ENCODE measurements at places on chromosomes 1 and 21. TPM values are rescaled to one million over a fixed set of nuclear protein-coding genes. Genes with fewer than 3 reads are reported as not detected.

DNA sequence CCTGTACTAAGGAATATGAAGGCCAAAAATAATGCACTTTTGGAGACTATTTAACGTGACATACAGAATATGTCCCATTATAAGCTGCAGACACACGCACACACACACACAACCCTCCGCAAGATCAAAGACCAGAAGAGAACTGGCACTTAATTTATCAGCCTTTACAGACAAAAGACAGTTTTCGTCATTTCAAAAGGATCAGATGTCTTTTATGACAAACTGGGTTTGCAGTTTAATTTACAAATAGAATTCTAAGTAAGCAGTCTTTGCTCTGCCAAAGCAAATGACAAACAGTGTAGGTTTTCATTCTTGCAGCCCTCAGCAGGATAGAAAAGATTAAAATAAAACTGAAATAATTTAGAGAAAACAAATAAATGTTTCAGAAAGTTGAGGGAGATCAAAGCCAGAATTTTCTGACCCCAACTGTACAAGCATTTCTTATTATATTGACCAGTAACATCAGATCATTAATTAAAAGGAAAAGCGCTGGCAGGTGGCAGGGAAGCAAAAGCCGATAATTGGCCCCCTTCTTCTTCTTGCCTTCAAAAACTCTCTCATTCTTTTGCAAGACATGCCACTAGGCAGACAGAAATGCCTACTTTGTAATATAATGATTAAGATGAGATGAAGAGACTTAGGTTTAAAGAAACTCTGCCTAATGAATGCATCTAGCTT, 169.0 kb downstream of the DENND1B start:
- DNase-seq, result no peak
- H3K4me3 ChIP-seq, result no peak overlapping the region
- H3K27ac ChIP-seq, result no peak overlapping the region
- no peaks in the 10 kb centered on the region for H3K27me3 ChIP-seq
- no peaks in the 10 kb centered on the region for H3K4me1 ChIP-seq

- no peaks in the 10 kb centered on the region for H3K36me3 ChIP-seq
- no peak overlapping the region for H3K27ac ChIP-seq
- no peak overlapping the region for H3K4me3 ChIP-seq
- peaks cover 58% of the 10 kb centered on the region for H3K27me3 ChIP-seq
- no peaks in the 10 kb centered on the region for H3K4me1 ChIP-seq
Measured at GRCh38 chr1:159248311-159248710, 43.6 kb downstream of the ACKR1 start.

DNA sequence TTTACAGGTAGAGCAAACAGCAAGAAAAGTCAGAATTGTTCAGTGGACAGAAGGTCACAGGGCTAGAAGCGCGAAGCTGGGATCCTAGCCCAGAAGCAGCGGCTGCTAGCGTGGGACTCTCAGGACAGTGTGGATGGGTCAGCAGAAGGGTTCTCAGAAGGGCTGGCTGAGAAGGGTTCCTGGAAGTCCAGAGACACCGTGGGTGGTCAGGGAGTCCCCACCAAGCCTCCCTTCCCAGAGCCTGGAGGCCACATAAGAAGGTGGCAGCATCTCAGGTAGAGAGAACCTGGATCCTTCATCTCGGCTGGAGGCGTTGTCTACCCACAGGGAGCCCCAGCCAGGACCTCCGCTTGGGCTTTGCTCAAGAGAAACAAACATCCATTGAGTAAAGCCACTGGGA, 696.3 kb downstream of the PTPRU start:
- no peaks in the 10 kb centered on the region for H3K4me1 ChIP-seq
- no peak for DNase-seq
- H3K36me3 ChIP-seq, result no peaks in the 10 kb centered on the region
- H3K4me3 ChIP-seq, result no peak overlapping the region
- H3K27me3 ChIP-seq, result peaks cover 9% of the 10 kb centered on the region

GRCh38 chr1:19006000-19006399, 49.5 kb upstream of the IFFO2 start:
- peaks cover 5% of the 10 kb centered on the region for H3K36me3 ChIP-seq
- DNase-seq, result no peak
- H3K27ac ChIP-seq, result no peak overlapping the region
- H3K27me3 ChIP-seq, result peaks cover 5% of the 10 kb centered on the region

DNA sequence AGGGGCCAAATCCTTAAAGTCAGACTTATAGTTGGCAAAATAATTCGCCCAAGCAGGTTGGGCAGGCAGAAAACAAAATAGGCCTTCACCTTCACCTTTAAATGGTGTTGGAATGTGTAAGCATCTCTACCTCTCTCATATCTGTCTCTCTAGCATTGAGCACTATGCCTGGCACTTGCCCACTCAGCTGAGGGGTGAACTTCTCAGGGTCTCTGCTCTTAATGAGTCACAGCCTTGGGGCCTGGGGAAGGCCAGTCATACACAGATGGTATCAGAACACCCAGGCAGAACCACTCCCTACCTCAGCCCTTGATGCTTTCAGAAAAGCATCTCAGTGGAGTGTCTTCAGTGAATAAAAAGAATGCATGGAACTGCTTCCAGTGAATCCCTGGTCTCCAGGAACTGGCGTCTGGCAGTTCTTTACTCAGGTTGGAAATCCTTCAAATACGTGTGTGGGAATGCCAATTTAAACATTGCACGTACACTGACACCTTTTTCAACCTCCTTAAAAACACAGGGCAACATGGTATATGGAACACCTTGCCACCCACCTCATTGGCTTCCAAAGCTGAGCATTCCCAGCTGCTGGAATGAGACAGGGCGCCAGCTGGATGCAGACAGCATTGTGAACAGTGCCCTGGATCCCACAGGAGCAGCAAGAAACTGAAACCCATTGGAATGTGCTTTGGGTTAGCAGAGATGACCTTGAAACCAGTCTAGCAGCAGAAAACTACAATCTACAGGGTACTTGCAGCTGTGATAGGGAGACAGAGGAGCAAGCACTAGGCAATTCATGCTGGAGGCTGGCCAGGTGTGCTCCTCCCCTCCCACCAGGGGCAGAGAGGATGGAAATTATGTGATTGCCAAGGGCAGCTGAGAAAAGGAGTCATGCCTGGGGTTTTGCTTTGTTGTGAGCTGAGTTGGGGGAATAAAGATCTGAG, 30.0 kb downstream of the ZNF697 start:
- H3K36me3 ChIP-seq, result no peaks in the 10 kb centered on the region
- H3K27ac ChIP-seq, result no peak overlapping the region

DNA sequence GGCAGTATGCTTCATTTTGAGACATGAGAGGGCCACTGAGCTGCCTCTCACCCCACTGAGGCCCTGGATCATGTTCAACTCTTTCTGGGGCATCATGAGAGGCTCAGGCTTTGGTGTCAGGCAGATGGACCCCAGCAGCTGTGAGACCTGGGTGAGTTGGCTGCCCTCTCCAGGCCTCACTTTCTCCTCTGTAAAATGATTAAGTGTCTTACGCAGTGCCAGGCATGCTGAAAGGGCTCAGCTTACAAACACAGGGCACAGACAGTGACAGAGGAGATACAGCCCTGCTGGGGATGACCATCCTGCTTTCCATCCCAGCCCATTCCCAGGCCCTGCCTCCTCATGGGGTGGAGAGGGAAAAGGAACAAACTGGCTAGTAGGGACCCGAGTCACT, 387.4 kb downstream of the MATN1 start:
- no peaks in the 10 kb centered on the region for H3K27me3 ChIP-seq
- H3K36me3 ChIP-seq, result no peaks in the 10 kb centered on the region
- H3K4me1 ChIP-seq, result no peaks in the 10 kb centered on the region
- H3K27ac ChIP-seq, result no peak overlapping the region

- H3K27ac ChIP-seq, result no peak overlapping the region
- H3K36me3 ChIP-seq, result no peaks in the 10 kb centered on the region
- no peak for DNase-seq
- H3K4me3 ChIP-seq, result no peak overlapping the region
Measured at GRCh38 chr1:7729761-7730160, 41.3 kb upstream of the VAMP3 start.

DNA sequence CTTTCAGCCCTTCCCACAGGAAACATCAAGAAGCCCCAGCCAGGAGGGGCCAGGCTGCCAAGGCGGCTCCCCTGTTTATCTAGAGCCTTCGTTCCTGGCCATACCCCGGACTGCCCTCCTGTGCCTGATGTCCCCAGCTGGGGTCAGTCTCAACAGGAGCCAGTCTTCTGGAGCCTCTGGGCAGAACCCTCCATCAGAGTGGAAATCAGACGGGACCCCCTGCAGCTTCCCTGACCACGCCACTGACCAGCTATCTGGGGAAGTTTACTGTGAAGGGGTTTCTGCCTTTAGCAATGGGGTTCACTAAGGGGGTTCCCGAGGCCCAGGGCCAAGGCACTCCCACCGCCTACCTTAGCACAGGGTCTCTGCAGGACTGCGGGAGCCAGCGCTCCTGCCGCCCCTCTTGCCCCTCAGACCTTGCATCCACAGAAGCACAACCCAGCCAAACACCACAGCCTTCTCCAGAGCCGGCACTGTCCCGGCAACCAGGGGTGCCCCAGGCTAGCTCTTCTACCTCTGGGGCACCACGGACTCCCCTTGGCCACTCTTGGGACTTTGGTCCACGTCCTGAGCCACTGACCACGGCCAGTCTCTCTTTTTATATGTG, 3.5 kb upstream of the MTFR1L start:
- H3K4me3 ChIP-seq, result no peak overlapping the region
- no peak for DNase-seq
- H3K27me3 ChIP-seq, result no peaks in the 10 kb centered on the region
- H3K4me1 ChIP-seq, result peaks cover 16% of the 10 kb centered on the region
- no peak overlapping the region for H3K27ac ChIP-seq
- peaks cover 5% of the 10 kb centered on the region for H3K36me3 ChIP-seq

DNA sequence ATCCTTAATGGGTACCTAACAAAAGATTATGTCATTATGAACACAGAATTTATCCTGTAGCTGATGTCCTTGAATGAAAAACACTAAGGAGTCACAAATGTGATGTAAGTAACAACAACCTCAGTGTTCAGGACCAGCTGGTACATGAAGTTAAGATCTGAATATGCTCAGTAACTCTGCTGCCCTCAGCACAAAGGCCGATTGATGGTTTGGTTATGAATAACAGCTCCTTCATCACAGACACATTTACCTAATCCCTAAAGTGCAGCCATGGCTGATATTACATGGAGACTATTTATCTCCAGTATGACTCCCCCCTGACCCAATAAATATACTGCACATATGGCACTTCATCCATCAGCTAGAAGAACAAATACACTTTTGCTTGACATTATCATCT, 75.2 kb downstream of the PLPPR5 start:
- no peak overlapping the region for H3K4me3 ChIP-seq
- H3K36me3 ChIP-seq, result no peaks in the 10 kb centered on the region
- H3K27me3 ChIP-seq, result no peaks in the 10 kb centered on the region
- H3K4me1 ChIP-seq, result no peaks in the 10 kb centered on the region

GRCh38 chr1:113429461-113430153, 39.3 kb downstream of the MAGI3 start:
- no peak overlapping the region for H3K4me3 ChIP-seq
- H3K4me1 ChIP-seq, result no peaks in the 10 kb centered on the region
- no peak overlapping the region for H3K27ac ChIP-seq

DNA sequence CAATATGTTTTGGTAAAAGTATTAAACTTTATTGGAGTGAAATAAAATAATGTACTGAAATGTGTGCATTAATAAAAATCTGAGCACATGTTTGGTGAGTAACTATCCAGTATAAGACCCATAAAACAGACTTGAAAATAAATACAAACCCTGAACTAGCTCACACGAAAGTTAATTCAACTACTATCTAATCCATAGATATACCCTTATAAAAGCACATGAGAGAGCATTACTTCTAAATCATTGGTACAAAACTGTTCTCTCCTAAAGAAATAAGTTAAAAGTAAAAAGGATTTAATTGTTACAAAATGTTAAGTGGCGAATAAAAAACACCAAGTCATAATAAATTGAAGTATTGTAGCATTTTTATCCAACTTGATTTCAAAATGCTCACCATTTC, 295.6 kb downstream of the PTPRC start:
- no peak overlapping the region for H3K4me3 ChIP-seq
- DNase-seq, result no peak
- H3K27me3 ChIP-seq, result no peaks in the 10 kb centered on the region
- peaks cover 6% of the 10 kb centered on the region for H3K36me3 ChIP-seq

- no peak overlapping the region for H3K4me3 ChIP-seq
- H3K27me3 ChIP-seq, result no peaks in the 10 kb centered on the region
- no peaks in the 10 kb centered on the region for H3K4me1 ChIP-seq
- H3K36me3 ChIP-seq, result no peaks in the 10 kb centered on the region
- no peak overlapping the region for H3K27ac ChIP-seq
Measured at GRCh38 chr1:163906283-163906682, 584.5 kb downstream of the NUF2 start.

GRCh38 chr21:20739421-20739820, 258.8 kb upstream of the NCAM2 start:
- no peak for DNase-seq
- H3K36me3 ChIP-seq, result no peaks in the 10 kb centered on the region
- H3K4me3 ChIP-seq, result no peak overlapping the region
- H3K4me1 ChIP-seq, result no peaks in the 10 kb centered on the region
- H3K27me3 ChIP-seq, result no peaks in the 10 kb centered on the region

DNA sequence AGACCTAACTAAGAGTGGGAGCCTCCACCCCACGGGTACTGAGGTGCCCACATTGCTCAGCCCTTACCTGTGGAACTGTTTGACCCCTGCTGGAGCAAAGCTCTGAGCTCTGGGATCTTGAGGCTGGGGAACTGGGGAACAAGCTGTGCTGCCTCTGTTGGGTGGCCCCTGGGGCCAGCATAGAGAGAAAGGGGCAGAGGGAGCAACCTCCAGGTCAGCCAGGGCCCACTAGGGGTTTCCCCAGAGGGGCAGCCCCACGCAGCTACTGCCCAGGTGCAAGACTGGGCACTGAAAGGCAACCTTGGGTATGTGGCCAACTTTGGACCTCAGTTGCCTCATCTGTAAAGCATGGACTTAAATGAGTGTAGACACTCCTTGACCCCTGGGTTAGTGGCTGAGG, 23.5 kb upstream of the EPB41 start:
- peaks cover 2% of the 10 kb centered on the region for H3K36me3 ChIP-seq
- H3K27me3 ChIP-seq, result no peaks in the 10 kb centered on the region
- no peak for DNase-seq

- H3K4me1 ChIP-seq, result peaks cover 2% of the 10 kb centered on the region
- H3K27me3 ChIP-seq, result no peaks in the 10 kb centered on the region
- H3K4me3 ChIP-seq, result no peak overlapping the region
- no peak overlapping the region for H3K27ac ChIP-seq
Measured at GRCh38 chr1:168760781-168761180, 31.8 kb upstream of the DPT start.

- H3K27ac ChIP-seq, result no peak overlapping the region
- H3K36me3 ChIP-seq, result no peaks in the 10 kb centered on the region
- no peak overlapping the region for H3K4me3 ChIP-seq
- peaks cover 2% of the 10 kb centered on the region for H3K4me1 ChIP-seq
- no peak for DNase-seq
Measured at GRCh38 chr1:76640092-76640491, 227.2 kb upstream of the ST6GALNAC5 start.

DNA sequence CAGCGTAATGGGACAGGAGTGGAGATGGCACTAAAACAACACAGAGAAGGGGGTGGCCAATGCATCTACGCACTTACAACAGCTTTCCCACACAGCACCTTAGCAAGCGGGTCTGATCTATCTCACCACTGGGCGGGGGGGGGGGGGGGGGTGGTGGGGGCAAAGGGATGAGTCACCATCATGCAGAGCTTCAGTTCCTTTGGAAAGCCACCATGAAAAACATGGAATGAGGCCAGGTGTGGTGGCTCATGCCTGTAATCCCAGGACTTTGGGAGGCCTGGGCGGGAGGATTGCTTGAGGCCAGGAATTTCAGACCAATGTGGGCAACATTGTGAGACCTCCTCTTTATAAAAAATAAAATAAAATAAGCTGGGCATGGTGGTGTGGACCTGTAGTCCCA, 47.2 kb downstream of the KLHDC7A start:
- peaks cover 5% of the 10 kb centered on the region for H3K27me3 ChIP-seq
- no peak for DNase-seq
- no peak overlapping the region for H3K27ac ChIP-seq
- no peak overlapping the region for H3K4me3 ChIP-seq
- no peaks in the 10 kb centered on the region for H3K36me3 ChIP-seq

The ZYG11A gene
- total RNA-seq, result 0.19 TPM

The HSD11B1 gene
- 0.36 TPM for total RNA-seq

The LIPI gene
- total RNA-seq, result not detected

The TNFSF18 gene
- not detected for total RNA-seq
